Activated naive CD4-positive, alpha-beta T cell treated with Interleukin-2 at 50 U/mL for 16 hours (primary cell): ENCODE measurements at places on chromosomes 2 and 18.

GRCh38 chr2:56014046-56014730, 90.6 kb upstream of the EFEMP1 start:
- no peak for DNase-seq

DNA sequence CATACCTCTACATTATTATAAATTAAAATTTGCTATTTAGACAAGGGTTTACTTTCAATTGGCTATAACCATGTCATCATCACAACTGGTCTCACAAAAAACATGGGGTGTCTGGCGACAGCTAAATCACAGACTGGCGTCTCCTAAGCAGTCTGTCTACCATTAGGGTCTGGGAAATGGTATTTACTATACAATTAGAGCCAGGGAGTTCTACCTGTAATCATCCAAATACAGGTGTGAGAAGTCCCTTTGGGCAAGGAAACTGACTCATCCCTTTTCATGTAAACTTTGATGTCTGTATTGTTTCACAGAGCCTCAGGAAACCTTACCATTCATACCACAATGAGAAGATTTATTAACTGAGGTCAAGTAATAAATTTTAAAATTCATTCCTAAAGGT, 126.7 kb downstream of the OLA1 start:
- no peak for DNase-seq

GRCh38 chr2:190682168-190682567, 33.3 kb downstream of the NAB1 start:
- DNase-seq: no peak

DNA sequence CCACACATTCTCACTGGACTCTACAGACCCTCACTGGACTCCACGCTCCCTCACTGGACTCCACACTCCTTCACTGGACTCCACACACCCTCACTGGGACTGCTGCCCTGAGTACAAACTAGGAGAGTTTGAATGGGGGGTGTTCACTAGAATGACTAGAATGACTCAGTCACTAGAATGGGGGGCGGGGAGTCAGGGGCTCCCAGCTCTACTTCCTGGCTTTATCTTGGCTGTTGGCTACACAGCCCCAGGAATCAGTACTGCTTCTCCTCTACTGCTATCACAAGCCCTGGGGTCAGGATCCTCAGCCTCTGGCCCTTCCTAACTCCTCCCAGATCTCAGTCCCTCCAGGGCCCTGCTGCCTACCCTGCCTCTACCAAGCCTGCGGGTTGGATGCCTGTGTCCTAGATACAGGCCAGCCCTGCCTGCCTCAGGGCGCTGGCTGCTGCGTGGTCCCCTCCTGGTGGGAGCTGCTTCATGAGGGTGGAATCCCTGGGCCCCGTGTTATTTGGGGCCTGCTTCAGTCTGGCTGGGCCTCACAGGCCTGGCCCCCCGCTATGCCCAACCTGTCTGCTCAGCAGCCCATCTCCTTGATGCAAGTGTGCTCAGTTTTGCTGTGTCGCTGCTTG, 7.8 kb downstream of the PTMA start:
- no peak for DNase-seq

GRCh38 chr18:62832282-62832681, 116.9 kb downstream of the PHLPP1 start:
- DNase-seq: no peak

DNA sequence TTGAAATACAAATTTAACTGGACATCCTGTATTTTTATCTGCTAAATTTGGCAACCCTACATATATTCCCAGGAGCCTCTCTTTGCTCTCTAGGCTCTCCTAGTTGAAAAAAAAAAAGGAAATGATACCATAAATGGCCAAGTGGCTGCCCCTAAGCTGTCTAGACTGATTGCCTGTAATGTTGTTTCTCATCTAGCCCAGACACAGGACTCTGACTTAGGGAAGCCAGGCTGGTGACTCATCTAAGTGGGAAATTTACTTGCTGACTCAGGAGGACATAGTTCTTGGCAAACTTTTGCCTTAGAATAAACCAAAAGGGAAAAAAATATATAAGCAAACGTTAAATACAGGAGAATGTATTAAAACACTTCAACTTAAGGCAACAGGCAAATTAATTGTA, 14.6 kb upstream of the ITGAV start:
- DNase-seq: no peak

GRCh38 chr2:25066455-25066854, 24.6 kb downstream of the EFR3B start:
- DNase-seq: no peak

DNA sequence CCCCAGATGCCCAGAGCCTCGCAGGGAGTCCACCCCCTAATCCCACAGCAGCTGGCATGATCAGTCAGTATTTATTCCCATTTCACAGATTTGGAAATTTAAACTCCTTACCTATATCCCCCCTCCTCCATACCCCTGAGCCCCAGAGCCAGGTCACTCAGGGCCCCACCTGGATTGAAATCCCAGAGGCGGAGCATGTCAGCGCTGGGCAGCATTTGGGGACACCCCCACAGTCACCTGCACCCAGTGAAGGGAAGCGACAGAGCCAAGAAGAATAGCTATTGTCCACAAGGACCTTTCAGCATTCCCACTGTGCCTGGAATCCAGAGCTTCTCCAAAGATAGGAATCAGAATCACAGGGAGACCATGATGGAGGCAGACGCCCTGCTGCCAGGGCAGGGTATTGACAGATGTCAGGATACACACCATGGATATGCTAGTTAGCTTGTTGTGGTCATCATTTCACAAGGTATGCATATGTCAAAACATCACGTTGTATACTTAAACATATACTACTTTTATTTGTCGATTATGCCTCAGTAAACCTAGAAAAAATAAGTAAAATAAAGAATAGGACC, 968 bp upstream of the ASTL start:
- DNase-seq: no peak

DNA sequence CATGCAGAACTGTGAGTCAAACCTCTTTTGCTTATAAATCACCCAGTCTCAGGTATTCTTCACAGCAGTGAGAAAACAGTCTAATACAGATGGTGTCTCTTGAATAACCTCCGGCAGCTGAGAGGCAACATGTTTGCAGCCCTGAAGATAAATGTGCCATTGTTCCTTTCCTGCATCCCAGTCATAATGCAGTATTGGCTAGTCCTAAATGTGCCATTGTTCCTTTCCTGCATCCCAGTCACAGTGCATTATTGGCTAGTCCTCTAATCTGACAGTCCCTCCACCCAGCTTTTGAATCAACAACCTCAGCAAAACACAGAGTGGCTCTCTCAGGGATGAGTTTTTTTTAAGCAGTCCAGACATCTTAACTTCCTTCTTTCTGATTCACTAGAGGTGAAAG, 550.7 kb downstream of the RIT2 start:
- no peak for DNase-seq

DNA sequence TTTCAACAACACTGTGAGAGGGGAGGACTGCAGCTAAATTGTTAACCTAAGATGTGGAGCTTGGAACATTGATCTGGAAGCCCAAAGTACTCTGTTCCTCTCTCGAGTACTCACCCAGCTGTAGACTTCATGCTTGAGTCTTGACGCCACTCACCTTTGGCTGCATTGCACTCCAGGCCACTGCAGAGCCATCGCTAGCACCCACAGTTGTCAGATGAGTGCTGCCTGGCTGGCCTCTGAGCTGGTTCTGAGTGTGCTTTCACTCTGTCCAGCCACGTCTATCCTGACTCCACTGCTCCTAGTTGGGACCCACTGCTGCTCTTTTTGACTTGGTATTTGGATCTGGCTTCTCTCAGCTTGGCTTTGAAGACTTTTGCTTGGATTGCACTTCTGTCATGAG, 552.1 kb downstream of the DCDC2C start:
- no peak for DNase-seq

DNA sequence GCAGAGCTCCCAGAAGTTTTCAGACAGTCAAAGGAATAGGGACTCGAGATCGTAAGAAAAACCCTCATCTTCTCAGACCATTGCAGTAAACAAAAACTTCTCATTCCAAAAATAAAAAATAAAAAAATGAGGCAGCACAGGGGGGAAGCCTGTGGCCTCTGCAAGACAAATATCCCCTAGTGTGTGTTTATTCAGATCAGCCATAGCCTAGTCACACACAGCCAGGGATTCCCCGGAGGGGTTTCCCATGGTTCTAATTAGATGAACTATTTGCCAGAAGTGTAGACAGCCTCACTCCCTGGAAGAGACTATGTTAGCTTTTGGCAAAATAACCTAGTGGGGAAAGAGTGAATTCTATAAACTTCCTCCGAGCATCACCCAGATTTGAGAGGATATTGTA, 122.9 kb upstream of the KLF7 start:
- peak; percentile 17 for DNase-seq

DNA sequence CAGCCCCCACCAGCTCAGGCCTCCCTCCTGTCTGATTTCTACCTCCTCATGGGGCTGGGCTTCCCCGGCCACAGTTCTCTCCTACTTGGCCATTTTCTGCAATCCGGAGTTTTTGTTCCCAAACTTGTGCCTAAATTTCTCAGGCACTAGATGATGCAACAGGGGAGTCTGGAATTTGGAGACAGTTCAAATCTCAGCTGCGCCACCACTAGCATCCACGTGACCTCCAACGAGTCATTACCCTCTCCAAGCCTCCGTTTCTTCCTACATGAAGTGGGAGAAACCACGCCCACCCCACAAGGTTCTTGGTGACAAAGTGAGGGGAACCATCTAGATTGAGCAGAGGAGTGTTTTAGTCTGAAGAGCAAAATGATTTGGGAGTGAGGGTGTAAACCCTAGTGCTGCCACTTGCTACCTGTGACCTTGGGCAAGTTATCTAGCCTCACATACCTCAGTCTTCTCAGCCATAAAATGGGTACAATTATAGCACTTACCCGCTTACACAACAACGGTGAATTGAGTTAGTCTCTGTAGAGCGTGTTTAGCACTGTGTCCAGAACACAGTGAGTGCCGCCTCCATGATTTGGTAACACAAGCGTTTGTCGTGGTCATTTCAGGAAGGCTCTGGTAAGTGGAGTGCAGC, 61.4 kb upstream of the ASAP2 start:
- DNase-seq: no peak

- no peak for DNase-seq
Observed at GRCh38 chr2:223618172-223619035, 16.2 kb upstream of the SCG2 start.

DNA sequence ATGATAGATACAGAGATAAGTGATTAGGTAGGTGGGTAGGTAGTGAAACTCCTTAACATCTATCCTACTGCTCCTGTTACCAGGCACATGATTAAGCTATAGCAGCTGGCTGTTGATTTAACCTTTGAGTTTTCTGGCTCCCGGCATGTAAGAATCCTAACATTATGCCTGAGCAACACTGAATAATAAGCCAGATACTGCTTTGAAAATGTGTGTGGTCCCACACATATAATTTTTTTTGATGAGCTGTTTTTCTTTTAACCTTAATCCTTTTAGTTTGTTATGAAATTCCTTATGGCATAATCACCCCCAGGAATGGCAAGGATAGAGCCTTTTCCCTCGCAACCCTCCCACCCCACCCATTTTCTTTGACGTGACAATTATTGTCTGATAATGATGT, 104.2 kb upstream of the NEUROD1 start:
- no peak for DNase-seq

DNA sequence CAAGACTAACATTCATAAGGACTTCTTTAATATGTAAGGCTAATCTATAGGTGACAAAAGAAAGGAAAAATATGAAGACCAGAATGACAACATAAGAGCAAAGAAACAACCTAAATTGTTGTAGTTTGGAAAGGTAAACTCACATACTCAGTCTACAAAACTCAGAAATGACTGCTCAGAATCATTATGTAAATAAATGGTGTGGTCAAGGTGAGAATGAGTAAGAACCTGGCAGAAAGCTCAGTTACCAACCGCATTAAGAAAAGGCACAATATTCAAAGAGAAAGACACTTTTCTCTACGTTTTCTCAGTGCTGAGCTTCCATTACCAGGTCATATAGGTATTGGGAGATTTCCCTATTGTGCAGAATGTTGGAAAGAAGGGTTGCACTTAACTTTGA, 15.8 kb downstream of the ATF2 start:
- DNase-seq: no peak

DNA sequence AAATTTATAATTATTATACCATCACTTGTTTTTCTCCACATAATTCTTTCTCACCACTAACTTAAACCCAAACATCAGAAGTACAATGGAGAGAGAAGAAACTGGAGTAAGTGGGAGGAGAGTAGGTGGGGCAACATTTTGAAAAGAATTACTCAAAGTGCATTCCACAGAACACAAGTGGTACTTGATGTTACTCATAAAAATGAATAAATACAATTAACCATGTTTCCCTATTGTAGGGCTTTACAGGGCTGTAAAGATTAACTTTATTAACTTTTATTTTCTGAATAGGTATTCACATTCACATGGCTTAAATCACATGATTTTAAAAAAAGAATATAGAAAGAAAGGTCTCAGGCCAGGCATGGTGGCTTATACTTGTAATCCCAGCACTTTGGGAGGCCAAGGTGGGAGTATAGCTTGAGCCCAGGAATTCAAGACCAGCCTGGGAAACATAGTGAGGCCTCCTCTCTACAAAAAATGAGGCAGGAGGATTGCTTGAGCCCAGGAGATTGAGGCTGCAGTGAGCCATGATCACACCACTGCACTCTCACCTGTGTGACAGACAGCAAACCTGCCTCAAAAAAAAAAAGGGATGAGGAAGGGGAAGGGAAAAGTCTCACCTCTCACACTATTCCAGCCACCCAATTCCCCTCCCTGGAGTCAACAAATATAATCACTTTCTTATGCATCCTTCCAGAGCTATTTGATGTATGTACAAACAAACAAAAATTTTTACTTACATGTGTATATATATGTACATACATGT, 47.1 kb downstream of the KCNG3 start:
- no peak for DNase-seq

DNA sequence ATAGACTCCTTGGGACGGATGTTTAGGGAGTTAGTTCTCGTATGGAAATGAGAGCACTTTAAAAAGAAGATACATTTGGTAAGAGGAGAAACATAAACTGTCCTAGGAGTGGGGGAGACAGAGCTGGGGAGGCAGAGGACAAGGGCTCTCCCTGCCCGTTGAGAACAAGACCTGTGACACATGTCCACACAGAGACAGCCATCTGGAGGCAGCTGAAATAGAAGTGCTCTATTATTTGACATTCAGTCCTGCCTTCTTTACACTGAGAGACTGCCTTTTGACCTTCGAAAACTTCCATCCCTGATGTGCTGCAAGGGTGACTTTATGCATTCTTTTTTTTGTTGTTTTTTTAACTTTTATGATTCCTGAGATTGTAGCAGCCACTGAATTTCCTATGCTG, 150.1 kb downstream of the UXS1 start:
- no peak for DNase-seq

- no peak for DNase-seq
Observed at GRCh38 chr2:169623235-169623634, 39.1 kb downstream of the PPIG start.

GRCh38 chr18:13451661-13452387, 233.3 kb downstream of the LDLRAD4 start:
- DNase-seq: no peak

GRCh38 chr18:75854174-75854573, 426.7 kb upstream of the SMIM21 start:
- no peak for DNase-seq

DNA sequence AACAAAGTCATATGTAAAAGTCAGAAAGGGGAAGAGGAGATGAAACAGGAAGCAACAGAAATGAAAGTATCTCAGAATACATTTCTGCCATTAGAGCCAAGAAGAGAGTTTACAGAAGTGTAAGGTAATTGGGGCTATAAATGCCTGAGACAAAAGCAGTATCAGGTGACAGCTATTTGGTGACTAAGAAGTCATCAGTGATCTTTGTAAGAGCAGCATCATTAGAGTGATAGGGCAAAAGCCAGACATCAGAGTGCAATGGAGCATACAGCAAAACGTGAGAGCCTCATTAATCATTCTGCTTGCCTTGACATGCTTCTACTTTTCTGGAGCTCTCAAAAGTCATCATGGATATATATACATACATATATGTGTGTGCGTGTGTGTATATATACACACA, 804.7 kb upstream of the PIK3C3 start:
- no peak for DNase-seq

GRCh38 chr2:64794426-64794995, 140.8 kb upstream of the SERTAD2 start:
- no peak for DNase-seq
